ENCODE measurements at places on chromosomes 7 and 10. TPM values are rescaled to one million over a fixed set of nuclear protein-coding genes. Genes with fewer than 3 reads are reported as not detected.

- H3K4me1 ChIP-seq: no peaks in the 10 kb centered on the region
- no peak overlapping the region for H3K4me3 ChIP-seq
- no peak for DNase-seq
- H3K27me3 ChIP-seq: no peaks in the 10 kb centered on the region
These were observed 14.0 kb downstream of the AMZ1 start for GRCh38 chr7:2701832-2702593.

DNA sequence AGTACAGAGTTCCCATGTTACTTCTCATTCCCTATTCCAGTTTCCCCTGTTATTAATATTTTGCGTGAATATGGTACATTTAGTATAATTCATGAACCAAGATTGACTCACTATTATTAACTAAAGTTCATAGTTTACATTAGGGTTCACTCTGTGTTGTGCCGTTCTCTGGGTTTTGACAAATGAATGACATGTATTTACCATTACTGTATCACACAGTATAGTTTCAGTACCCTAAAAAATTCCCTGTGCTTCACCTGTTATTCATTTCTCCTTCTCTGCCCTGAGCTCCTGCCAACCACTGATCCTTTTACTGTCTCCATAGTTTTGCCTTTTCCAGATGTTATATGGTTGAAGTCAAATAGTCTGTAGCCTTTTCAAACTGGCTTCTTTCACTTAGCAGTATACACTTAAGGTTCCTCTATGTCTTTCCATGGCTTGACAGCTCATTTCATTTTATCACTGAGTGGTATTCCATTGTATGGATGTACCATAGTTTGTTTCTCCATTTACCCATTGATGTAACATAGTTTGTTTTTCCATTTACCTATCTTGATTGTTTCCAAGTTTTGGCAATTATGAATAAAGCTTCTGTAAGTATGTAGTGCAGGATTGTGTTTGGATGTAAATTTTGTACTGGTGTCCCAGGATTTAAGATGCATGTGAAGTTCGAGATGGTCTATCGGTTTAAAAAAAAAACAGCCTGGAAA, 58.8 kb downstream of the CDK14 start:
- H3K36me3 ChIP-seq: no peaks in the 10 kb centered on the region
- no peak overlapping the region for H3K4me3 ChIP-seq
- H3K4me1 ChIP-seq: no peaks in the 10 kb centered on the region
- no peak overlapping the region for H3K27ac ChIP-seq
- H3K27me3 ChIP-seq: no peaks in the 10 kb centered on the region
- DNase-seq: no peak

DNA sequence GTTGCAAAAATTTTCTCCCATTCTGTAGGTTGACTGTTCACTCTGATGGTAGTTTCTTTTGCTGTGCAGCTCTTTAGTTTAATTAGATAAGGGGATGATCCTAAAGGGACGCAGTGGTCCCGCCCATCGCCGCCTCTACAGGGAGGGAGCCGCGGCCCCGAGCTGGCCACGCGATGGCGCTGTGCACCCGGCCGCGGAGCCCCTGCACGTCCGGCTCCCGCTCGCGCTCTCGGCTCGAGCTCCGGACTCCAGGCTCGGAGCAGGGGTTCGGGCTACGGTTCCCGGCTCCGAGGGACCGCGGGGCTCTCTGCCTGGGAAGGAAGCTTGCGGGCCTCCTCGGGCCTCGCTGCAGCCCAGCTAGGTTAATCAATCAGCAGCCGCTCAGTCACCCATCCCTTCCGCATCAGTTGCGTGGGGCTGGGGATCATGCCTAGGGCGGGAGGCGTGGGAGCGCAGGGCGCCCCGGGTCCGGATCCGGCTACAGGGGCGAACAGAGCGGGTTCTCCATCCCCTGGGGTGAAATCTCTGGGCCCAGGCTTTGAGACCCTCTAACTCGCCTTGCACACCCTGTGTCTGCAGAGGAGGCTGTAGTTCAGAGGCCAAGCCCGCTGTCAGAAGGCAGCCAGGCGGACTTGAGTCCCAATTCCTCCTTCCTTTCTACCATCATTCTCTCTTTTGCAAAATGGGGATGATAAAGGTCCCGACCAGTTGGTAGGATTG, 97.9 kb downstream of the WDR11 start:
- H3K27ac ChIP-seq: no peak overlapping the region
- peaks cover 16% of the 10 kb centered on the region for H3K4me1 ChIP-seq
- DNase-seq: peak; percentile 94
- H3K36me3 ChIP-seq: no peaks in the 10 kb centered on the region
- H3K27me3 ChIP-seq: peaks cover 34% of the 10 kb centered on the region

GRCh38 chr7:133183969-133184368, 68.9 kb upstream of the EXOC4 start:
- no peaks in the 10 kb centered on the region for H3K4me1 ChIP-seq
- no peak for DNase-seq
- H3K4me3 ChIP-seq: no peak overlapping the region
- no peaks in the 10 kb centered on the region for H3K36me3 ChIP-seq
- no peaks in the 10 kb centered on the region for H3K27me3 ChIP-seq

Gene C10orf143
- not detected for total RNA-seq
